ENCODE measurements at places on chromosomes 1 and 21.

DNA sequence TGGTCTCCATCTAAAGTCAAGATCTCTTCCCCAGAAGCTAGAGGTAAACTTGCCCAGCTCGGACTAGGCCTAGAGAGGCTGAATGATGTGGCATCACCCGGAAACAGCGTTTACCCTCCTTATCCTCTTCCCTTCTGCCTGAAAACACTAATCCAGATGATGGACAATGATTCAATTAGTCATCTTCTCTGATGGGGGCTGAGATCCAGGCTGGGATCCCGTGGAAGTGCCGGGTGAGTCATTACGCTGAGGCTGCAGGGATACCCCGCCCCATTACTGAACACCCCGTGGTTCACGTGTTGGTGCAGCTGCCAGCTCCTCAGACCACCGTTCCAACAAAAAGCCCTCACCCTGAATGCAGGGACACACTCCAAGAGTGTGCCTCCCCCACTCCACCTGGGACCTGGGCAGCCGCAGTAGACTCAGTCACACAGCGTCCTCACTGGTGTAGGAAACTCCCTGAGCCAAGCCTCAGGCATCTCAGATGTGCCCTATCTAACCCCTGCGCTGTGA is 2.0 kb downstream of the S100A6 start:
- DNase-seq = peak; percentile 85

- DNase-seq = peak; percentile 58
Observed at GRCh38 chr1:201597551-201598230, 58.8 kb downstream of the NAV1 start.

DNA sequence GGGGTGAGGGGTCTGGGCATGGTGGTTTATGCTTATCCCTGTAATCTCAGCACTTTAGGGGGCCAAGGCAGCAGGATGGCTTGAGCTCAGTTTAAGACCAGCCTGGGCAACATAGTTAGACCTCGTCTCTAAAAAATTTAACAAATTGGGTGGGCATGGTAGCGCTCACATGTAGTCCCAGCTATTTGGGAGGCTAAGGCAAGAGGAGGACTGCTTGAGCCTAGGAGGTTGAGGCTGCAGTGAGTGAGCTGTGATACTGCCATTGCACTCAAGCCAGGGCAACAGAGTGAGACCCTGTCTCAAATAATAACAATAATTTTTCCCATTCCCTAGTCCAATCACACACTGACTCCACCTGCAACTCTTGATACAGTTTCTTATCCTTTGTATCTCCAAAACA is 6.3 kb downstream of the WASF2 start:
- no peak for DNase-seq

DNA sequence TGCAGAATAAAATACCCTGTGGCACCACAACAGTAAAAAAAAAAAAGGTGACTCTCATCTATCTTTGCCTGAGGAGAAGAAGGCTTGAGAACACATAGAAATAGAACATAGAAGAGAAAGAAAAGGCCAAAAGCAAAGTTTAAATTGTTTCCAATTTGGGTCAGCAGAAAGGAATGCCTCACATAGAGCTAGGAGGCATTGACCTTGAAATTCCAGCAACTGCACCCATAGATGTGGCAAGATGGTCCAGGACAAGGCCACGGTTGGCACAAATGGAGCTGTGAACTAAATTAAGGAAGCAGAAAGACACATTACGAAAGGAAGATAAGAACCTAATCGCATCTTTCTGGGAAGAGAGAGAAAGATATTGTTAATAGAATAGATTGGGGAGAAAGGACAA is 588.3 kb downstream of the LMO4 start:
- DNase-seq = no peak

DNA sequence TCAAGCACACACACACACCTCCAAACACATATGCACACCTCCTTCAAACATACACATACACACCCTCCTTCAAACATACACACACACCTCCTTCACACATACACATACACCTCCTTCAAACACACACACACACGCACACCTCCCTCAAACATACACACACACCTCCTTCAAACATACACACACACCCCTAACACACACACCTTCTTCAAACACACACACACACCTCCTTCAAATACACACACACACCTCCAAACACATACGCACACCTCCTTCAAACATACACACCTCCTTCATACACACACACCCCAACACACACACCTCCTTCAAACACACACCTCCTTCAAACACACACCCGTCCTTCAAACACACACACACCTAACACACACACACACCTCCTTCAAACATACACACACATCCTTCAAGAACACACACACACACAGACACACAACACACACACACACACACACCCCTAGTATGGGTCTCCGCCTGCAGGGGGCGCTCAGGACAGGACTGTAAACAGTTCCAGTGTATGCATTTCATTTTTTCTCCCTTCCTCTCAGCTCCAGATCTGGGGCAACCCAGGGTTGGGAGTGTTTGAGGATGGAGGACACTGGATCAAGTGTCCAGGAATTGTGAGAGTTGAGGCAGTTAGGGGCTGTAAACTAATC is 12.1 kb downstream of the LGR6 start:
- DNase-seq = peak; percentile 90

DNA sequence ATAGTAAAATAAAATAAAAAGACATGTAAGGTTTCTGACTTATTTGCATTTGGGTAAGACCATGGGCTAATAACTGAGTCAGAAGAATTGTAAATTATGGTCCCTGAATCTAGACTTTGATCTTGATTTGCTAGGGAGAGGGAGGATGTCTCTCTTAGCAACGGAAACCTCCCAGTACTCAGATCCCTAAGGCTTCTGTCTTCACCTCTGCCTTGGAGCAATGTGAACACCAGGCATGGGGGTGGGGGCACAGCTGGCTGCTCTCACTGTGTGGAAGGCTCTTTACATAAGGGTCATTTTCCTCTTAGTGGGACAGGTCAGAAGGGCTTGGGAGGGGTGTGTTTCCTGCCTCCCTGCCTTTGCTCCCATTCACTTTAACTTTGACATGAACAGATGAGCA is 17.0 kb upstream of the TMEM54 start:
- DNase-seq = no peak

Data from WERI-Rb-1 (cell line).